Cardiac septum (tissue), 1 donor: ENCODE measurements at places on chromosomes 3 and 15.

DNA sequence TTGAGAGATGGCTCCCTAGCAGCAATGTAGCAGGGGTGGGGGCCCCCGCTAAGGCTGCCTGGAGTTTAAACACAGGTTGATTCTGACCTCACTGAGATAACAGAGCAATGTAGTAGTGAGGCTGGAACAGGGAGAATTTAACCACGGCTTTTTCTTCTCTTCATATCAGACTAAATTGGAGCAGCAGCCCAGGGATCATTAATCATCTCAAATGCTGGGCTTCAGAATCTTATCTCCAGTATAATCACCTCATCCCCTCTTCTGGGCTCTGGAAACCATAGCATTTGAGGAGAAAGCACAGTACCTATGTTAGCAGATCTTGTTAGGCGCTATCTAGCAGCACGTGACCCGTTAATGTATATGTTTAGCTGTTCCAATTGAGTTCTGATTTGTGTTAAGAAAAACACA, 25.4 kb upstream of the DET1 start:
- no peak for DNase-seq

DNA sequence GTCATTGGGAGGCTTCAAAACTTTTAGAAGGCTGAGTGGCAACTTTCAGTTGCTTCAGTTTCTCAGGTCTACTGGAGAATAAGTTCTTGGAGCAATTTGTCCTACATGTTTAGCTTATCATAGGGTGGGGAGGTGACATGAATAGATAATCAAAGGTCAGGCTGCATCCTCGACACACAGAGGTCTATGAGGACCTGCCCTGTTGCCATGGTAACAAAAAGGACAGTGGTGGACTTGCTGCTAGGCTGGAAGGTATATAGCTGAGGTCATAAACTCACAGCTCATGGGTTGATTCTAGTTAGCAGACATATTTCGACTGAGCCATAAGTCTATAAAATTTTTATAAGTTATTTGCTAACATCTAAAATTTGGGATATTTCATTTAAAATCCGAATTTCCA, 267.0 kb downstream of the THRB start:
- no peak for DNase-seq

DNA sequence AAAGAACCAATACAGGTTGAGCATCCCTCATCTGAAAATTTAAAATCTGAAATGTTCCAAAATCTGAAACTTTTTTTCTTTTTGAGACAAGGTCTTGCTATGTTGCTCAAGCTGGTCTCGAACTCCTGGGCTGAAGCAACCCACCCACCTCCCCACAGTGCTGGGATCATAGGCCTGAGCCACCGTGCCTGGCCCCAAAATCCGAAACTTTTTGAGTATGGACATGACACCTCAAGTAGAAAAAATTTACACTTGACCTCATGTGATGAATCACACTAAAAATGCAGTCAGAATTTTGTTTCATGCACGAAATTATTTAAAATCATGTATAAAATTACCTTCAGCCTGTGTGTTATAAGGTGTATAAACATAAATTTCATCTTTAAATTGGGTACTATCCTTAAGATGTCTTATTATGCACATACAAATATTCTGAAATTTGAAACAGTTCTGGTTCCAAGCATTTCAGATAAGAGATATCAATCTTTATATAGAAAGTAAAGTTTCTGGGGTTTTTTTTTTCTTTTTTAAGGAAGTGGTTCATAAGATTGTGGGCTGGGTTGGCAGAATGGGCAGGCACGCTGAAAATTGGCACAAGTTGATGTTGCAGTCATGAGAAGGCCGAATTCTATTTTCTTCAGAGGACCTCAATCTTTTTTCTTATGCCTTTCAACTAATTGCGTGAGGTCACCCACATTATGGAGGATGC, 72.5 kb downstream of the SPRED1 start:
- no peak for DNase-seq

GRCh38 chr15:85745525-85746150, 49.1 kb downstream of the KLHL25 start:
- DNase-seq, result peak; percentile 71

DNA sequence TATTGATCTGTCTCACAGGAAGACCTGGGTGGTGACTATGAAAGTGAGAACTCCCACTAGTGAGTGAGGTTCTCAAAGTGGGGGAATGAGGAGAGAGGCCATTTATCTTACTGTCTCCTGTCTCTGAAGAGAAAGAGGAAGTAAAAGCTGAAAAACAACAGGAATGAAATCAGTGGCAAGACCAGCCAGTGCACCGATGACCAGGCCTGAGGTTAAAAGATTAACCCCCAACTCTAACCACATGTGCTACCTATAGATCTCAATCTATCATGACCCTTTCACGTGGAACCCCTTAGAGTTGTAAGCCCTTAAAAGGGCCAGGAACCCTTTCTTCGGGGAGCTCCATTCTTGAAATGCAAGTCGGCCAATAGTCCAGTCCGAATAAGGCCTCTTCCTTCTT, 239.3 kb upstream of the CNTN6 start:
- no peak for DNase-seq

DNA sequence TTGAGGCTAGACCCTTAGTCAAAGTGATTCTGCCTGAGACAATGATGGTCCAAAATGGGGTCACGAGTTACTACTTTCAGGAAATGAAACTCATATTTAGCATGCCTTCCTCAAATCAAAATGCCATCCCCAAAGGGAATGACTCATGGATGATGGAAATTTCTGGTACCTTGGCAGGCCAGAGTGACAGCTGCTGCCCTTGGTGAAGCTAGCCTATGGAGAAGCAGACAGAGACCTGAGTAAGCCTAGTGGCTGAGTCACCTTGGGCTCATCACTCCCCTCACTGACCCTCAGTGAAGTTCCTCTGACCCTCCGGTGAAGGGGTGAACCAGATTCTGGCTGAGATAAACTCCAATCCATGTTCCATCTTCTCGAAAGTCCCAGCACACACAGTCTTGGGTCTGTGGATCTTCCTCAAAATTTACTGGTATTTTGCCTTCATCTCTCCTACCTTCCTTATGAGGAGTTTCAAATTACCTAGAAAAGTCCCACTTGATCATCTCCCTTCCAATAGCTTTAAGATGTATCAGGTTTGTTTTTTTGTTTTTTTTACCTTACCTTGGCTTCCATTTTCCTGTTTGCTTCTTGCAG, 54.5 kb upstream of the ABHD17C start:
- DNase-seq, result no peak
